Inflammatory macrophage treated with lipopolysaccharide for 1 hour (primary cell): ENCODE measurements at places on chromosomes 3 and 15.
A peak's percentile ranks its signal among the peaks of the same experiment; 100 is the strongest.

DNA sequence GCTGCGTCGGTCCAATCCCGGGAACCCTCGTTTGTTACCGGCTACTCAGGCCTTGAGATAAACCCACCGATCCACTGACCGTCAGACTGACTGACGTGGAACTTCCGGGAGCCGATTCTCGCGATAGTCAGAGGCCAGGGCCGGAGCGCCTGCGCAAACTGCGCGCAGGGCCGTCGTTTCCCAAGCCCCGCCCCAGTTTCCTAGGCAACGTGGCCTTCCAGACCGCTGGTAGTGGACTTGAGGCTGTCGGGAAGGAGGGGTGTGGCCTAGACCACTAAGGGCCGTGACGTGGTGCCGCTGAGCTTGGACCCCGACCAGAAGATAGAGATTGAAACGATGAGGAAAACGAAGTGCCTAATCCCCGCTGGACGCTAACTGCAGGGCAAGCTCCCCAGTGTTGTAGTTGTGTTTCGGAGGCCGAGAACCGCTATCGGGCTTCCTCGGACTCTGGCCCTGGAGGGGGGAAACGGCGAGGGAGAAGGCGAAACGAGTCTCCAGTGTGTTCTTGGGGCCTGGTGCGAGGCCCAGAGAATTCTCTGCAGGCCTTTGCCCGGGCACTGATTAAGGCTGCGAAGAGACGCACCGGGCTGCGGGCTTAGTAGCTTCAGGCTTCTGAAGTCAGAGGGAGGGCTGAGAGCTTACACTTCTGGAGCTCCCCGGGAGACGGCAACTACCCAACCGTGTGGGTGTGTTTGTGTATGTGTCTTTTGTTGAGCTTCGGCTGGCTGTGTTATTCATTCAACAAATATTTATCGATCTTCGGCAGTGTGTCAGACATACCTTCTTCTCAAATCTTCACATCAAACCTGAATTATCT is at the start of gene COPB2:
COPB2 (minus strand) TSS at position 96 of the 817 bp plus-strand sequence. CDS start 97 bp downstream, outside the sequence.
- DNase-seq = peak; percentile 98

DNA sequence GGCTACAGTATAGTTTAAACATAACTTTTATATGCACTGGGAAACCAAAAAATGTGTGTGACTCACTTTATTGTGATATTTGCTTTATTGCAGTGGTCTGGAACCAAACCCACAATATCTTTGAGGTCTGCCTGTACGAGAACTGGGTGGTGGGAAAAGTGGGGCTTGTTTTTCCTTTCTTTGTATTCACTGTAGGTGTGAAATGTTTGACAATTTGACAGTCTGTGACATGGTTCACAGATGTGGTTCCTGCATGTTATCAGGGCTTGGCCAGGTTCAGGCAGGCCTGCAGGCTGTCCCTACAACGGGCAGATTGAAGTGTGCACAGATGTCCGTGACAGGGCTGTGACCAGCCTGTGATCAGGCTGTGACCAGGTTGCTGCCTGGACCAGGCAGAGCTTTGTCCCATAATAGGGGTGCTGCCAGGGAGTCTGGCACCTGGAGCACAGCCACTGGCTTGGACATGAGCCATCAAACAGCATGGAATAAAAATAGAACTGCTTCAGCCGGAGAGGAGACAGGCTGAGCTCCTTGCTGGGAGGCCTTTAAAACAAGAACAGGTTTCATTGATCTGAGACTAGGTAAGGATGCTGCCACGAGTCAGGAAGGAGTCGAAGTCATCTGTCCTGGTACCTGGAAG is 61.0 kb downstream of the KLF13 start:
- no peak for DNase-seq

GRCh38 chr3:170418422-170419398 is at the start of gene CLDN11:
Gene CLDN11 (plus strand): TSS chr3:170418868. CDS start chr3:170419067, 199 bp downstream.
- no peak for DNase-seq

- no peak for DNase-seq
Observed at GRCh38 chr3:44226573-44226972, 15.1 kb upstream of the TOPAZ1 start.

GRCh38 chr15:70974004-70974832 is 81.6 kb downstream of the LRRC49 start:
- peak; percentile 12 for DNase-seq

DNA sequence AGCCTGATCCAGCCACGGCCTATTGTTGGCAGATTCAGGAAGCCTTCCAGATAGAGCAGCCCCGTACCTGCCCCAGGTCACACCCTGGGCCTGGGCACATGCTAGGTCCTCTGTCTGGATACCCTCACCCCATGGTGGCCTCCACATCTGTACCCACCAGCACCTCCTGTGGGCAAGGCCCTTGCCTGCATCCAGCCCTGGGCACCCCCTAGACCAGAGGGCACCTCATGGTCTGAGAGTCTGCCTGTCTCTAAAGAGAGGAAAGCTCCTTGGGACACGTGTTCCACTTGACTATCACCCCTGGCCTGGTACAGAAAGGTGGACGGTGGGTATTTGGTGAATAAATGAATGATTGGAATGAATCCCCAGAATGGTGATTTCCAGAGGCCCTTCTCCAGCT is 8.9 kb upstream of the COMMD4 start:
- no peak for DNase-seq

DNA sequence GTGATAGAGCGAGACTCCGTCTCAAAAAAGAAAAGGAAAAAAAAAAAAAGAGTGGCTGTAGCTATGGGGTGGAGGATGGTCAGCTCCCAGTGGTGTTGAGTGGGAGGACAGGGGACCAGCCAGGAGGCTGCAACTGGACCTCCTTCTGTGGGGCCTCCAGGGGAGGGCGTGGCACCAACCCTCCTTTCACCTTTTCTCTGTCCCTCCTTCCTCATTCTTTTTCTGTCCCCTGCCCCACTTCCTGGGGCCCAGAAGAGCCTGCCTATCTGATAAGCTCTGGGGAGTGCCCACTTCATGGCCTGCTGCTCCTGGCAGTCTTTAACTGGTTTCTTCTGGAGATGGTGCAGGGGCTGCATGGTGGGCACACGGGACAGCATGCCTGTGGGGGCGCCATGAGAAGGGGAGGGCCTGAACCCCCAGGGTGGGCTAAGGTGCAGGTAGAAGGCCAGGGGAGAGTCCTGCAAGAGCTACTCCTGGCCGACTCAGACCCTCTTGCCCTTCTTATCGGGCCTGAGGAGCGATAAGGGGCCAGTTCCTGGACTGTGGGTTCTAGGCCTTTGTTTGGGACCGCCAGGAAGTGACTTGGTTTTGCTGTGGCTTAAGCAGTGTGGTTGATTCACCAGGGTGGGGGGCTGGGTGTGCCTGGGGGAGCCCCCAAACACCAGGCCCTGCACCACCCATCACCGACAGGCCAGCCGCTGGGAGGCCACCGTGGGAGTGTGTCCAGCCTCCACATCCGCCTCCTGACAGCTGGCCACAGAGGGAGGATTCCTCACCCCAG is 49.4 kb upstream of the FLNB start:
- DNase-seq = no peak

GRCh38 chr15:90141646-90142045 is 39.4 kb upstream of the IDH2 start:
- peak; percentile 44 for DNase-seq

GRCh38 chr3:117417411-117417810 is 707.8 kb downstream of the TUSC7 start:
- no peak for DNase-seq

GRCh38 chr15:99212406-99212805 is 37.0 kb downstream of the TTC23 start:
- no peak for DNase-seq

DNA sequence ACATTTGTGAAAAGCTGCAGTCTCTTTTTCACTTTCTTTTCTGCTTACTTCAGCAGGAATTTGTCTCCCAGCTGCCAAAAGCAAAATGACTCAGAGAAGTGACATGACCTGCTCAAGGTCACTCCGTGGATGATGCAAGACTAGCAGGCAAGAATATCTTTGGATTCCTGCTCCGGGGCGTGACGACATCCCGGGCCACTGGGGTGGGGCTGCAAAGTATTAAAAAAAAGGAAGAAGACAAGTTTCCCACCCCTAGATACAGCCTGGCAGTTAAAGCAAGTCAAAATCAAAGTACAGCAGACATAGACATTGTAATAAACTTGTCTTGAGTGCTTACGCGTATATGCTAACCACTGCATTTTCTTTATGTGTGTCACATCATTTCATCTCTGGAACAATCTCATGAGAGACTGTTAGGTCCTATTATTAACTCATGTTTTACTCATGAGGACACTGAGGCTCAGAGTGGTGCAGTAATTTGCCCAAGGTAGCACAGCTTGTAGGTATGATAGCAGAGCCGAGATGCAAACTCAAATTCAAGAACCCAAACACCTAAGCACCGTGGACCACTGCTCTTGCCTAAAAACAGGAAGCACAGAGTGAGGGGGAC is 485.2 kb upstream of the PROK2 start:
- peak; percentile 92 for DNase-seq

- DNase-seq = no peak
Observed at GRCh38 chr3:112857526-112857925, 10.9 kb upstream of the CD200R1L start.
